ENCODE measurements at places on chromosomes 3 and 15.

GRCh38 chr3:158781191-158781590 lies 20.7 kb upstream of the MFSD1 start:
- no peak for DNase-seq

- DNase-seq, result no peak
Measured at GRCh38 chr15:71562251-71562650, 248.1 kb upstream of the NR2E3 start.

GRCh38 chr3:20160230-20160629 lies 25.8 kb downstream of the SGO1 start:
- no peak for DNase-seq

- no peak for DNase-seq
Measured at GRCh38 chr3:2793987-2794386, 316.2 kb downstream of the IL5RA start.

DNA sequence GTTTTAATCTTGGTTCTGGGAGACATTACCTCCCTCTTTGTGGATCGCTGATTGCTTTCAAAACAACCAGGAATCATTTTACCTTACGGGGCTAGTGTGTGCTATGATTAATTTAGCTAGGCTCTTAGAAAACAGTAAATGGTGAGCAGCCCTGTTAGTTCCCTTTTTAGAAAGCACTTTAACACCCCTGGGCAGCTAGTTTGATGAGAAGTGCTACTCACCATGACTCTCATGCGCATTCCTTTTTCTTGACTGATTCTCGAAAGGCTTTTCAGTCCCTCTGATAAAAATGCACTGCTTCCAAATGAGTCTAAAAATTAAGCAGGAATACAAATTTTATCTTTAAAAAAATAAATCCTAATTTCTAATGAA lies 75.3 kb upstream of the LEKR1 start:
- no peak for DNase-seq

DNA sequence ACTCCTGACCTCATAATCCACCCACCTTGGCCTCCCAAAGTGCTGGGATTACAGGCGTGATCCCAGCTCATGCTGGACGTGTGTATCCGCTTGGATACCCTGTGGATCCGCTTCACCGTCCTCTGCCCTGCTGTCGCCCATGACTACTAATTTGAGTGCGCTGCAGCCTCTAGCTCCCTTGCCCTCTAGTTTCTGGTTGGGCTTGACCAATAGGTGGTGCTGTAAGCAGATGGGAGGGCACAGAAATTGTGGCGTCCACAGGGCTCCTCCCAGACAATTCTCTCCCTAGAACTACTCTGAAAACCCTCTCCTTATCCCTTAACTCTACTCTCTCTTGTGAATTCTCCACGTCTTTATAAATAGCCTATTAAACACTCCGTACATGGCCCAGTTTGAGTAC lies 36.2 kb downstream of the ZPLD1 start:
- no peak for DNase-seq

- DNase-seq, result no peak
Measured at GRCh38 chr15:88115486-88116152, 140.9 kb downstream of the NTRK3 start.

GRCh38 chr3:55376753-55377347 lies 110.3 kb downstream of the WNT5A start:
- no peak for DNase-seq

GRCh38 chr3:36164400-36164799 lies 215.9 kb upstream of the STAC start:
- no peak for DNase-seq

- no peak for DNase-seq
Measured at GRCh38 chr3:50673931-50674330, 796 bp upstream of the DOCK3 start.

DNA sequence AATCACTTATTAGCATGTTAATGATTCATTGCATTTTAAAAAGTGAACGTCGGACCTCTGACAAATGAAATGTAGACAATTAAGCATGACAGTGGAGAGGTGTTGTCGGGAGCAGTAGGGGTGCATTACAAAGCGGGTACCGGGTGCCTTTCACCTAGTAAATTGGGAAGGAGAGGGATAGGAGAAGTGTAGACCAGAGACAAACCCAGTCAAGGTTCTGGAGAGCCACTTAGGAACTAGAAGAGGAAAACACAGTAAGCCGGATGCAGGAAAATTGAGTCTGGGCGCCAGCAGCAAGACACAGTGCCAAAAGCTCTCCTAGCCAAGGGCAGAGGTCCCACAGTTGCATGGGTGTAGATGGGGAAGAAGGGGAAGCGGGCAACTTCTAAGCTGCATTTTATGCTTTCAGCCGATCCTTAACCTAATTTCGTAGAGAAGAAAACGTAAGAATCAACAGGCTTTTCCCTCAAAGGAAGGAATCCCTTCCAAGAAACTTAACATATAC lies 3.1 kb upstream of the CERS3 start:
- no peak for DNase-seq

DNA sequence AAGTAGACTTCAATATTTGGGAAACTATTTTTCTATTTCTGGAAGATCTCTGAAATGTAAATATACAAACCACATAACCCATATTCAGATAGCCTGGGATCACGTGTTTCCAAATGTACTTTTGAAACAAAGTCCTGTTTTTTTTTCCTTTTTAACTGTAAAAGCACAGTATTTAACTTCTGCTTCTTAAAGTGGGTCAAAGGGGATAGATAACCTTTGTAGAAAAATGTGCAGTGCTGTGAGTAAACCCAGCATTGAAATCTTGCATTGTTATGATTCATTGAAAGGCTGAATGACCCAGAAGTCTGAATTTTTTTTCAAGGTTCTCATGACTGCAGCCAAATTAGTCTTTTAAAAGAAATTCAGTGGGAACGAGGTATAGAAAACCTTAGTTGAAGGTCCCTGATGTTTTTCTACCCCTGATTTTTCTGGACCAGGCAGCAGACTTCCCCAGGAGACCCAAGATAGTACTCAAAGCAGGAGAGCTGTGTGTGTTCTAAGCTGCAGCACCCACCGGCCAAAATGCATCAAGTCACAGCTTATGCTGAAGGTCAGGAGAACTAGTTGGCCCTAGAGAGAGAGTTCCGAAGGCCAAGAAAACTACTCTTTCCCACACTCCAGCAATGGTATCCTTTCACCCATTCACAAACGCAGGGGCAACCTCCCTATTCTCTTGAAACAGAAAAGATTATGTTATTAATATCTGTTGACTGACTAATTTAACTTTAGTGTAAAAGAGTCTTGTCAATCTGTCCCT lies 43.6 kb upstream of the APH1B start:
- no peak for DNase-seq

GRCh38 chr15:71203586-71204474 lies 88.6 kb downstream of the THSD4 start:
- no peak for DNase-seq

DNA sequence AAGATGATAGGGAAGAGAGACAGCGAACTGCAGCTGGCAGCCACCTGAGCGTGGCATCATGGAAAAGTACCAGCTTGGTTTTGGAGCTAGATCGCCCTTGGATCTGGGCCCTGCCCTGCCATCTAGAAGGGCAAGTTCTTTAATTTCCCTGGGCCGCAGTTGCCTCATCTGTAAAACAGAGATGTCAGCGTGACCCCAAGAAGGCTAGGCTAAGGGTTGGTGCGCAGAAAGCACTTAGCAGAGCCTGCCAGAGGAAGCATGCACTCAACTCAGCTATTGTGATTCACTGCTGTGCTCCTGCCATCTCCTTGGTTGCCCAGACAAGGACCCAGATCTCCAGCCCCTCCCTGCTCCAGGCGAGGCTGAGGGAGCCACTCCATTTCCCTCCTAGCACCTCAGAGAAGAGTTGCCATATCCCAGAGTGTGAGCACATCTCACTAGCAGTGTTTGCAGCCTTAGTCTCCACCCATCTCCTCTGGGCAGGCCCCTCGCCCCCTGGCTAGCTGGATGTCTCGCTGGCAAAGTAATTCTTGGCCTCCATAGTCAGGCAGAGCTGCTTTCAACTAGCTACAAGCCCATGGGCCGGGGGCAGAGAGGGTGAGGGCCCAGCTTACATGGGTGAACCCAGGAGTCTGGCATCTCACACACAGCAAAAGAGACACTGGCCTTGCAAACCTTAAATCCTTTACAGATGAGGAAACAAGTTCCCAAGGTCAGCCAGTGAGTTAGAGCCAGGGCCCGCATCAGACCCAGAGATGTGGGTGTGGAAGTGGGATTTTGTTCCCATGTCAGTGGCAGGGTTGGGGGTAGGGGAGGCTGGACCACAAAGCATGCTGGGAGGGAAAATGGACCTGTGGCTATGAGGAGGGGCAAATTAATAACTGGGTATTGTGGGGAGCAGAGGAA lies 280.7 kb upstream of the TLE3 start:
- no peak for DNase-seq

GRCh38 chr3:87625876-87626275 lies 349.5 kb upstream of the POU1F1 start:
- no peak for DNase-seq

DNA sequence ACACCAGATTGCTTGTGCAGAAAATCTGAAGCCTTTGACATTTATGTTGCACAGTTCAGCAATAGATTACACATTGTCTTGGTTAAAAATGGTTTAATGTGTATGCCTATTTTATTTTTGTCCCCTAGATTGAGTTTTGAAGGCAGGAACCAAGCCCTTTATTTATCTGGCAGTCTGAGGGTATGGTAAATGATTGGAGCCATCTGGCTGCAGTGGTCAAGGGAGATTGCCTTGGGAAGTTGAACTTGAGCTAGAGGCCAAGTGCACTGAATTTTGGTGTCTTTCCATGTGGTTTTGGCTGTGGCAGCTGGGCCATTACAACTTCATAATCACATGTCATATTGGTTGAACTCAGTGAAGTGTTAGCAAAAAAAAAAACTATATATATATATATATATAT lies 248.7 kb upstream of the C2CD4B start:
- DNase-seq, result no peak

- DNase-seq, result no peak
Measured at GRCh38 chr3:51075221-51075775, 309.8 kb upstream of the MANF start.

DNA sequence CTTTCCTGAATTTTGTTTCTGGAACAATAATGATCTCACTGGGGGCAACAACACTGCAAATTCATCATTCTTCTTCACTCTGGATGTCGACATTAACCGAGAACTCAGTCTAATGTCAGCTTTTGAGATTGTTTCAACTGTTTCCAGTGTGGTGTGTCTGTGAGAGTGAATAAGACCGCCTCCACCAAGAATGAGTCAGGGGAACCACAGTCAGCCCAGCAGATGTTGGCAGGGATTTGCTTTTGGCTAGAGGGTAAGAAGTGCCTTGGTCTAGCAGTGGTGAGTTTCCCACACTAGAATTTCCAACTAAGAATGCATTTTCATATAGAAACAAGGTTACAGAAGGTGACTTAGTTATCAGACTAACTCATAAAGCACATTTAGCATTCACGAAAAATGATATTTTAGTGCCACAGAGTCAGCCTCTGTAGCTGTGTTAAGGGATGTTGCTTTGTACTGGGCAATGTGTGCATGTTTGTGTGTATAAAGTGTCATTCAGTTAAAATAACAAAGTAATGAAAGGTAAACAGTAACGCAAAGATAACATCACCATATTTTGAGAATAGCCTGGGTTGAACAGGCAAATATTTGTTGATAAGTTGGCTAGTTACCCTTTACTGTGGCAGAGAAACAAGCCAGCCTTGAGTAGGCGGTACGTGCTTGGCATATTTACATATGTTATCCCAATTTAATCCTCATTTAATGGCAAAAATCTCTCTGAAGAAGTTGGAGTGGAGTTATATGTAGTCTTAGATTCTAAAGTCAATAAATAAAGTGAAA lies 33.8 kb downstream of the DRD3 start:
- no peak for DNase-seq

GRCh38 chr15:60223176-60223575 lies 174.6 kb downstream of the ANXA2 start:
- no peak for DNase-seq

- DNase-seq, result no peak
Measured at GRCh38 chr3:178526291-178526690, 9.9 kb upstream of the KCNMB2 start.

- DNase-seq, result no peak
Measured at GRCh38 chr3:185411133-185411532, 48.2 kb downstream of the MAP3K13 start.

DNA sequence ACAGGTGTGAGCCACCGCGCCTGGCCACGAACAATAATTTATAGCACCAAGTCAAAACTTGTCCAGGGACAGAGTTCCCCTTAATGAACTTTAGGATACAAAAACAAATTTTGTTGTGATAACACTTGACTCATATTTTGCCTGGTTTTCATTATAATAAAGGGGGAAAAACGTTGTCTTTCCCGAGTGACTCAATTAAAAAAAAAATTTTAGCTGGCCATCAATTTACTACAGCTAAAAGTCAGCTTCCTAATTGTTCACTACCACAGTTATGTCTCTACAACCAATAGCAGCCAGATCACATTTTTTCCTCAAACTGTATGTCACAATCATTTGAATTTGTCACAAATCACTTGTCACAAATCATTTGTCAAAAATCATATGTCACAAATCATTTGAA lies 116.0 kb downstream of the P3H2 start:
- no peak for DNase-seq

GRCh38 chr3:280681-281080 lies 84.1 kb downstream of the CHL1 start:
- no peak for DNase-seq

GRCh38 chr3:143478115-143478693 lies 358.6 kb downstream of the CHST2 start:
- no peak for DNase-seq

DNA sequence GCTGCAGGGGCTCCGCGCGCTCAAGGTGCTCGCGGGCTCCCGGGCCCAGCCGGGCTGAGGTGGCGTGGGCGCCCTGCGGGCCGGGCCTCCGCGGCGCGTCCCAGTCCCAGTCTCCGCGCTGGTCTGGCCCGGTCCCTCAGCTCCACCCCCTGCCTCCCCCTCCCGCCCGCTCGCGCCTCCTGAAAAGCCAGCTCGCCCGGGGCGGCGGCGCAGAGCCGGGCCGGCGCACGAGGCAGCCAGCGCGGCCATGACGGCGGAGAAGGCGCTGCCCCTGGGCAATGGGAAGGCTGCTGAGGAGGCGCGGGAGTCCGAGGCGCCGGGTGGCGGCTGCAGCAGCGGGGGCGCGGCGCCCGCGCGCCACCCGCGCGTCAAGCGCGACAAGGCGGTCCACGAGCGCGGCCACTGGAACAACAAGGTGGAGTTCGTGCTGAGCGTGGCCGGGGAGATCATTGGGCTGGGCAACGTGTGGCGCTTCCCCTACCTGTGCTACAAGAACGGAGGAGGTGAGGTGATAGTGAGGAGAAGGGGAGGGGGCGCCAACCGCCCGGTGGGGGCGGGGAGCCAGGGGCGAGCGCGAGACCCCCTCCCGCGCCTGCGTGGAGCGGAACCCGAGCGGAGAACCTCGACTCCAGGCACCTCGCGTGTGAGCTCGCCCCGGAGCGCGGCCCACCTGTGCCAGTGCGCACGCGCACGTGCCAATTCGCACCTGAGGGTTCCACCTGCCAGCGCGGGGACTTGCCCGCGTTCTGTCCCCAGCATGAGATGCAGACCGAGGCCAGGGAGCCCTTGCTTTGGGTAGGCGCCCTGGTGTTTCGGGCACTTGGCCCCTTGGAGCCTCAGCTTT lies at the start of gene SLC6A11:
TSS of gene SLC6A11 (plus strand) at position 210 of the 844 bp plus-strand sequence. CDS start at position 248, 38 bp downstream.
- no peak for DNase-seq

DNA sequence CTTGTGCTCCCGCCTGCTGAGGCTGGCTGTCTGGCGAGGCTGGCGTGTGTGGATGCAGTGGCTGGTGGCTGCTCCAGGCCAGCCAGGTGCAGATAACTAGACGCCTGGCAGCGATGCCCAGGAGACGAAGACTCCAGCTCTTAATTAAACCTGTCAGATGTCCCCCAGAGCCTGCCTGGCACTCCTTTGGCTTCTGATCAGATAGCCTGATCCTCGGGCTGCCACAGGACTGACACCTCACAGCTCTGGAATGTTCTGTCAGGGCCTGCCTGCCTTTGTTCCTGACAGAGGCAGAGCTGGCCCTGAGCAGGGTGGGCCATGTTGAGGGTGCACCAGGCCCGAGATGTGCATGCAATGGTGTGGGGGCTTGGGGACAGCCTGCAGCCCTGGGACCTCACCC lies 36.5 kb downstream of the PLXNA1 start:
- DNase-seq, result no peak
